ENCODE measurements at places on chromosomes 1 and 21.

DNA sequence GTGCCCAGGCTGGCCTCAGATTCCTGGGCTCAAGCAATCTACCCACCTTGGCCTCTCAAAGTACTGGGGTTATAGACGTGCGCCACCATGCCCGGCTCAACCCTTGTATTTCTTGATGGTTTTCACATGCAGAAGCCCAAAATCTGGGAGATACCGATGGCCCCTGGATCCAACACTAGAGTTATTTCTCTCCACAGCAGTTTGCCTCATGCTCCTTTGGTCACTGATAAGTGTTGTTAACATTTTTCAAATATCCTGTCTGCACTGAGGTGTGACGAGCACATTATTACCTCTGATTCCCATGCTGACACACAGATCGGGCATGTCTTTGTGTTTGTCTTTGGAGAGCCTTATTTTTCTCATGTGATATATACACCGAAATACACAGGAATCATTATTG lies 107.0 kb downstream of the KIF26B start:
- DNase-seq, result no peak

DNA sequence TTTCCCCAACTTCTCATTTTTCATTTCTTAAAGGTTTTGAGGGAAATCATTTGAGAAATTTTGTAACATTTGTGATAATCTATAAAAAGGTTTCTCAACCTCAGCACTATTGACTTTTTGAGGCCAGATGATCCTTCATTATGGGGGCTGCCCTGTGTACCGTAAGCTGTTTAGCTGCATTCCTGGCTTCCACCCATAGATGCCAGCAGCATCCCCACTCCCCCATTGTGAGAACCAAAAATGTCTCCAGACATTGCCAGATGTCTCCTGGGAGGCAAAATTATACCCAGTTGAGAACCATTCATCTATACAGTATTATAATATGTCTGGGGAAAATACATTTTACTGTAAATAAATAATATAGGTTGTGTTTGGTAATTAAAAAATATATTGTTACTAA lies 146.0 kb downstream of the PBX1 start:
- DNase-seq, result no peak

DNA sequence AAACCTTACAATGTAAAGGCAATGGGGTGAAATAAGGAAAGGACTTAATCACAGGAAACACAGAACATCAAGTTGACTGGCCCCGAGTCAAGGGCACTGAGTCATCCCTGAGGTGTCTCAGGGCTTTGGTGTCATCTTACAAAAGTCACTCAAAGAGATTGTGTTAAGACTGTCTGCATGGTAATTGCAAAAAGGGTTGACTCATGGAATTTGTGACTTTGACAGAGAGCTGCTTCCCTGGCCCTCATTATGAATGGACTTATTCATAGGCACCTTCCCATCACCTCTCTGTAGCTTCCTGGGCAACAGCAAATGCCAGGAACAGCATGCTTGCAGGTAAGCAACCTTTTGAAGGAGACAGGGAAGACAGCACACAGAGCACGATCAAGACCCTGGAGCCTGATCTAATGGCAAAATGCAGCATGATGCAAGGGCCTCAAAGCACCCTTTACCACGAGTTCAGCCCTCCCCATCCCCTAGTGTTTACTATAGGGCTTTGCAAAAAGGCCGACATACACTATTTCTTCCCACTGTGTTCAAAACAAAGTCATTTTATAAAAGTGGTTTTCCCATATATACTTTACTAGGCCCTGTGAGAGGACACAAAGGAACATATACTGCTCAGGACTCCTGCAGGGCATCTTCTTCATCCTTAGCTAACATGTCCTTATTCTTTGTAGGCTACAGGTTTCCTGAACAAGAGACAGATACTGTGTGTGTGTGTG lies 17.1 kb downstream of the ZP4 start:
- DNase-seq, result no peak

DNA sequence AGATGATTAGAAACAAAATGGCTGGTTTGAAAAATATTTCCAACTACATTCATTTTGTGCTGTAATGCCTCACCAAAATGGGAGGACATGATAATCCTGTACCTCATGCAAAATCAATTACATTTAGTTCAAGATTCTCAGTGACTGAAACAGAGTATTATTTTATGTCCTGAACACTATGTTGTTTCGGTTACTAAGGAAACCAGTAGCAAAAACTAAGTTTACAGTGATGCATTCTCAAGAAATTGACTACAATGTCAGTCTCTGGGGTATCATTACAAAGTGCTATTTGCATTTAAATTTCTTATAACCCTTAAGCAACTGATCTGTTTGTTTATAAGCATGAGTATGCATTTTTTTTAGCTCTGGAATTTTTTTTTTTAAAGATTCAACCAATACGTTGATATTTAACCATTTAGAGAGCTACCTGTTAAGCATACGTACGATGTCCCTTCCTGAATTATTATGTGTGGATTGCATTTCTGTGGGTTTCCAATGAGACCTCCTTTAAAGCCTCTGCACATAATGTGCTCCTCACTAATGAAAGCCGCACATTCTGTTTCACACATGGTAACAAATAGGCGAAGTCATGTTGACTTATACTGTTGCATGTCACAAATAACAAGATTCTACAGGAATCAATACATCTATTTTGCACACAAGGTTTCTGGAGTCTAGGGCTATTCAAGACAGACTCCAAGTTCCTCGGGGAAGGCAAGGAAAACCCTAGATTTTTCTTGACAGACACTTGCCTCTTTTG lies 1035.7 kb downstream of the ADGRL2 start:
- no peak for DNase-seq

- DNase-seq, result no peak
Observed at GRCh38 chr1:209890641-209891330, 47.2 kb upstream of the SYT14 start.

- DNase-seq, result no peak
Observed at GRCh38 chr21:10521091-10521598, at the start of gene TPTE. TPTE (plus strand) TSS chr21:10521583; CDS start chr21:10538724, 17,141 bp downstream.

DNA sequence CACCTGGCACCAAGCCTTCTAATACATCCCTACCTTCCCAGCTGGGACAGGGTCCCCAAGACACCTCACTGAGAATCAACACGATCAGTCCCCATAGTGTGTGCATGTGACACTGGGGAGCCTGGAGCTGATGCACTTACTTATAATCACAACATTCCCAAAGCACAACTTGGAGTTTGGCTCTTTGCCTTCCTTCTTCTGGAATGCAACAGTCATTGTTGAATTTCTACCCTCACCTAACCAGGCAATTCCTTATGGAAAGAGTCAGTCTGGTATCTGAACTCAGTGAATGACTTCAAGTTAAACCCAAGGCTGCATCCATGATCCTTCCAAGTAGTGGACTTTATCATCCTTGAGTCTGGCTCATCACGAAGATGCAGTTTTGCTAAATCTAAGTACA lies 86.1 kb downstream of the DSCAM start:
- no peak for DNase-seq

DNA sequence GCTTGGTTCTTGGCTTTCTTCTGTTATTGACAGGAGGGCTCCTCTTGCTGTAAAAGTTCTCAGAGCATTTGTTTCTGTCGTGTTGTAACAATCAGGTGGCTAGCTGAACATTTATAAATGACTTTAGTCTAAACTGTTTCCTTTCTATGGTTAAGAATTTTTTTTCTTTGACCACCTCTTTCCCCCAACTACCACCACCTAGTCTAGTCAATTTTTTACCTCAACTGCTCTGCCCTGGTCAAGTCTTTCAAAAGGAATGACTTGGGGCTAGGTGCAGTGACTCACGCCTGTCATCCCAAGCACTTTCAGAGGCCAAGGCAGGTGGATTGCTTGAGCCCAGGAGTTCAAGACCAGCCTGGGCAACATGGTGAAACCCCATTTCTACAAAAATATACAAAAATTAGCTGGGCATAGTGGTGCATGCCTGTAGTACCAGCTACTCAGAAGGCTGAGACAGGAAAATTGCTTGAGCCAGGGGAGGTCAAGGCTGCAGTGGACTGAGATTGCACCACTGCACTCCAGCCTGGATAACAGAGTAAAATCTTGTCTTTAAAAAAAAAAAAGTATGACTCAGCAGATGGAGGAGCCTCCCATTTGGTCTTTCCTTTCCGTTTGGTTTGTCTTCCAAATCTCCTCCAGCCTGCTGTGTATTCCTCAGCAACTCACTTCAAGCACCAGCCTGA lies 40.7 kb downstream of the MAP3K21 start:
- no peak for DNase-seq

Data from hematopoietic multipotent progenitor cell (in vitro differentiated cells).